Stimulated activated CD4-positive, alpha-beta T cell treated with anti-CD3 and anti-CD28 coated beads, TNF-alpha, amount 100 ng/mL, for 48 hours (primary cell): ENCODE measurements at places on chromosomes 4 and X.

GRCh38 chrX:41338436-41338835 is 4.5 kb downstream of the DDX3X start:
- DNase-seq, result no peak

DNA sequence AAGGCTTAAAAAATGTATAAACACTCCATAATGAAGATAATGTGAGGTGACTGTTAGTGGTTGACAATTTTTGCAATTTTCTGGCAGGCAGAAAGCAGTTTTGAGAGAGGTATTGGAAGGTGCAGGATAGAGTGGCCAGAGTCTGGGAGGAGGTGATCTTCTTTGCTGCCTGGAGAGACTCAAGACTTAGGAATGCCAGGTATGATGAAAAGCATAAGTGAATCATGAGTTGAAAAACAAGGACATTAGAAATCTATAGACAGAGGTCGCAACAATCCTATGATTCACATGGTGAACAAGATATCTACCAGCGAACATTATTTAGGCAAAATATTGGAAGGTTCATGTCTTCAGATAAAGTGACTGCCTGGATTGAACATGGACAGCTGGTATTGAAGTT is 118.5 kb downstream of the CFAP299 start:
- DNase-seq, result no peak

- DNase-seq, result no peak
Observed at GRCh38 chrX:39652336-39652735, 445.4 kb downstream of the BCOR start.

DNA sequence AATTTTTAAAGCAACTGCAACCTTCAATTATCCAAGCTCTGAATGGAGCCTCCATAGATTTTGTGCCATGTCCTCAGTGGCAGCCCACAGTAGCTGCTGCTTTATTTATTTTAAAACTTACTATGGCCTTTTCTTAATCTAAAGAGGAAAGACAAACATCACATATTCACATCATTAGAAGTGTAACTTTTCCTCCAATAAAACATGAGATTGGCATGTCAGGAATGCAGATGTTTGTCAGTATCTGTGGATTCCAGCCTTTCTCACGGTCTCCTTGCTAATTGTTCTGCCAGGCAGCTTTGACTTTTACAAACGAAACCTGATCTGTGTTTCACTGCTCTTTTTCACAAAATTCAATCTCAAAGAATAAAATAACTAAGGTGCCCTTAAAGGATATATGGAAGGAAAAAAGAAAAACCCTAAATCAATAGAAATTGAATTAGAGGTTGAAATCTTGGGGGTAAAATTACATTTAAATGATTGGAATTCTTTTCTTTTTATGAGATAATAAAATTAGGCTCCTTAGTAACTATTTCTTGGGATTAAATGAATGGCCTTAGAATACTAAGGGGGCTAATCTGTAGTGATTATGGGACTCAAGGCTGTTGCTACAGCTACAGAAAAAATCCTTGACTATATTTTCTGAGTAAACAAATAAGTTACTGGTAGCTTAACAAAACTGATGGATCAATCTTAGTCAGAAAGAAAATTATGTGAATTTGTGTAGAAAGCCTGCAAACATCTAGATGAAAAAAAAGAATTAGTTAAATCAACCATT is 151.3 kb downstream of the RTL9 start:
- DNase-seq, result no peak

DNA sequence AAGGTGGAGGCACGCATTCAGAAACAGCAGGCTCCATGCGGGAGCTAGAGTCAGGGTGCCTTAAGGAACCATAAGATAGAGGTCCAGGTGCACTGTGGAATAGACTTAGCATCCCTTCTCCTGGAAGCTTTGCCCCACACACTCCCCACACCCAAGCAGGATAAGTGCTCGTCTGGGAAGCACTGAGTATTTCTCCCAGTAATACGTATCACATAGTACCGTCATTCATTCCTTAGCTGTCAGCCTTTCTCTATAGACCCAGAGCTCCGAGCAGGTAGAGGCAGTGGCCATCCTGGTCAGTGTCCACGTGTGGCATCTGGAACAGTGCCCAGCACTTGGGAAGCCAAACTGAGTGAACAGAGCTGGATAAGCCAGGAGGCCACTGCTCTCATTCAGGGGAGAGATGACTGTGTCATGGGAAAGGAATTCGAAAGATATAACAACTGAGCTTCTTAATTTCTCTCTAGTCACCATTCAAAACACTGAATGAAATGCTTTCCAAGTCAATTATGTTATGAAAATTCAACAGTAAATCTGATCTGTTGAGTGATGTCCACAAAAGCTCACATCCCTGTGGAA is 9.9 kb downstream of the APBB2 start:
- DNase-seq, result no peak

- no peak for DNase-seq
Observed at GRCh38 chr4:128228845-128229795, 58.5 kb downstream of the PGRMC2 start.

GRCh38 chr4:119124352-119124751 is 11.3 kb upstream of the MYOZ2 start:
- DNase-seq, result no peak

DNA sequence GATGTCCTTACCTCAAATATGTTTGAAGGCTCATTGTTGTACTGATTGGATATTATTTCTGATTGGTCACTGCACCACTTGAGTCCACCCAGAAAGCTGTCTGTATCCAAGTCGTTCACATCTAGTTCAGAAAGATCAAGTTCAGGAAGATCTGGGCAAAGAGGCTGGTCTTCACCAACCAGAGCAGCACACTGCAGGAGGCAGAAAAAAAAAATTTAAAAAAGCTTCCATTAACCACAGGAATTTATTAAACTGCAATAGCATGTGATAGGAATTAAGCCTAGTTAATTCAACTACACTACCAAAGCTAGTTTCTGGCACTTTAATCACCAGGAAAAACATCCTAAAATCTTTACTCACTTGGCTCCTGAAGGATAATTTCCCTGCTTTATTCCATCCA is 5.1 kb downstream of the PPARGC1A start:
- DNase-seq, result no peak

GRCh38 chr4:161714931-161715330 is 448.9 kb downstream of the FSTL5 start:
- DNase-seq, result no peak

- no peak for DNase-seq
Observed at GRCh38 chr4:79979785-79980437, 93.1 kb downstream of the ANTXR2 start.

- DNase-seq, result no peak
Observed at GRCh38 chr4:85951099-85951498, 408.8 kb downstream of the MAPK10 start.

DNA sequence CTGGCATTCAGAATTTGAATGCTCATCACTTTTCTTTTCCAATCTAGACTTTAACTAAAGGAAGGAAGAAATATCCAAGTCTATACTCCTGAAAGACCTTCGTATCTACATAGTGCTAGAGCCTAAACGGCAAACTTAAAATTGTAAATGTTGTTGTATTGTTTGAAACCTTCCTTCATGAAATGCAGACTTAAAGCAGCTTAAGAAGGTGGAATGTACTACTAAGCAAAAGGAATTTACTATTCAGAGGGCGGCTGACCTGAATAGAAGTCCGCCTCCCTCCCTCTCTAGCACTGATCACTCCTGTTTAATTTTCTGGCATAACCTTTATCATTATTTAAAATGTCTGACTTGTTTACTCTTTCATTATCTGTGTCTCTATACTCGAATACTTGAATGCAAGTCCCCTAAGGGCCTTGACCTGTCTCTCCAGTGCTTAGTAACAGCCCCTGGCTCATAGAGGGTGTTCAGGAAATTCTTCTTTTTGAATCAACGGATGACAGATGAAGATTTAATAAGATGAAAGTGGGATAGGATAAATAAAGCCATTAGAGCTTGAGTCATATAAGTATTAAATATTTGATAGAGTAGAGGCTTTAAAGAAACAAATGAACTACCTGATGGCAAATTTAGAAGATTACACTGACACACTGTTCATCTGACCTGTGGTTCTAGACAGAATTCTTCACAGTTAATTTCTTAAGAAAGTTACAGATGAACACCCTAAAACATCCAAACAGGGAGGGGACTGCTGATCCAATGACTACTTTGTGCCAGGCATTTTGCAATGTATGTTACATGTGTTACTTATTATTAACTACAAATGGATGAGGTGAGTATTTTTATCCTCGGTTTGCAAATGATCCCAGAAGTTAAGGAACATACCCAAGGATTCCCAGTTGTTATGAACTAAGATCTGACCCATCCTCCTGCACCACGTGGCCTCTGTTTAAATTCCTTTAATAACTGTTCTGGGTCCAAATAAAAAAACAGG is 20.2 kb upstream of the RBPJ start:
- DNase-seq, result no peak

- no peak for DNase-seq
Observed at GRCh38 chrX:22021751-22022324, 10.3 kb upstream of the PHEX start.

GRCh38 chrX:99914635-99915034 is 495.4 kb downstream of the PCDH19 start:
- no peak for DNase-seq

GRCh38 chr4:92305878-92306520 is 2.2 kb downstream of the GRID2 start:
- no peak for DNase-seq

- DNase-seq, result no peak
Observed at GRCh38 chrX:109684136-109684535, 48.9 kb downstream of the ACSL4 start.

GRCh38 chrX:148363471-148364235 is 136.8 kb upstream of the AFF2 start:
- DNase-seq, result no peak

DNA sequence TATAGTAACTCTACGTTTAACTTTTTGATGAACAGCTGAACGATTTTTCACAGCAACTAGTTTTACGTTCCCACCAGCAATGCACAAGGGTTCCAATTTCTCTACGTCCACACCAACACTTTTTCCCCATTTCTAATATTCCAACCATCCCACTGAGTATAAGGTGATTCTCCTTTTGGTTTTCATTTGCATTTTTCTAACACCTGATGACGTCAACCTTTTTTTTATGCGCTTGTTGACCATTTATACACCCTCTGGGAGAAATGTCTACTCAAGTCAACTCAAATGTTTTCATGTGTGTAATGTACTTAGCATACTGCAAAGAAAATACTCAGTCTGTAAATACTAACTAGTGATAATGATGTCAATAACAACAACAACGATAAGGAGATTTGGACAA is 177.2 kb upstream of the TENM3 start:
- DNase-seq, result no peak

GRCh38 chrX:21683941-21684340 is 25.8 kb upstream of the KLHL34 start:
- DNase-seq, result no peak

DNA sequence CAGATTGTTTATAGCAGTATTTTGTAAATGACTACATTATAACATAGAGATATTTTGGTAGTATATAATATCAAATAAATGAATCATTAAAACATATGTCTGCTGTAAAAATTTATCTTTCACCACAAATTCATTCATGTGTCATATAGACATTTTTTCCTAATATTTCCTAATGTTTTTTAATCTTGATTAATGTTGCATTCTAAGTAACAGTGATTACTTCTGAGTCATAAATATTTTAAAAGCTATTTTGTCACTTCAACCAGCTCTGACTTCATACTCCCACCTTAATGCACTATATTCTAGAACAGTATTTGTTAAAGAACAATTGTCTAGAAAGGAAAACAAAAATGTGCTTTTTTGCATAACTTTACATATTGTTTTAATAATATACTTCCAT is 904.6 kb downstream of the CCSER1 start:
- no peak for DNase-seq

DNA sequence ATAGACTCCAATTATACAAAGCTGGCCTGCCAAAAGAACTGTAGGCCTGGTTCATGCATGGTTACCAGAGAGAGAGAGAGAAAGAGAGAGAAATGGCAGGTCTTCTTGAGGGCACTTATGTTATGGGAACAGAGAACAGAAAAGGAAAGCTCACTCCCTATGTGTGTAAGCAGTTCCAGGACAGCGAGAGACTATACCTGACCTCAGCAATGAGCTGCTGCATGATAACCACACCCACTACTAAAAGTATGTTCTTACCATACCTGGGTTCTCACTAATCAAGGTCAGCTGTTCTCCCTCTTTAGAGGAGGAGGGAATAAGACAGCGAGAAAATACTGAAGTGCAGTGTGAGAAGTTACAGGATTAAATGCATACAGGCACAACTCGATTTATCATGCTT is 583.3 kb downstream of the GBA3 start:
- no peak for DNase-seq

DNA sequence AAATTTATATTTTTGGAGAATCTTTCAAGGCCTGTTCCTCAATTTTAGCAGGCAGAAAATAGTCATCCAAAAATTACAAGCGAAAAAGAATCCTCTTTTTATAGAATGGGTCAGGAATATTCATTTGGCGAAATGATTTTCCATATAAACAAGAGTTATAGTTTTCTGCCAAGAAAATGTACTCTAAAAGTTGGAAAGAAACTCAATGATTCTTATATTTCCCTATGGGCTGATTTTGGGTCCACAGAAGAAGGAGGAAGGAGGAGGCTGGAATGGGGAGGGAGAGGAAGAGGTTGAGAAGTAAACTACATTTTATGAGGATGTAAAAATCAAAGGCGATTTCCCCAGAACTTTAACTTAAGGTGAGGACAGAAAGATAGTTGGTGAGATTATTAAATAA is 159.3 kb downstream of the DCAF12L1 start:
- DNase-seq, result no peak

GRCh38 chrX:130267956-130268448 is 697 bp downstream of the ZNF280C start:
- no peak for DNase-seq

GRCh38 chrX:133333154-133333750 is 82.0 kb downstream of the GPC4 start:
- DNase-seq, result no peak

DNA sequence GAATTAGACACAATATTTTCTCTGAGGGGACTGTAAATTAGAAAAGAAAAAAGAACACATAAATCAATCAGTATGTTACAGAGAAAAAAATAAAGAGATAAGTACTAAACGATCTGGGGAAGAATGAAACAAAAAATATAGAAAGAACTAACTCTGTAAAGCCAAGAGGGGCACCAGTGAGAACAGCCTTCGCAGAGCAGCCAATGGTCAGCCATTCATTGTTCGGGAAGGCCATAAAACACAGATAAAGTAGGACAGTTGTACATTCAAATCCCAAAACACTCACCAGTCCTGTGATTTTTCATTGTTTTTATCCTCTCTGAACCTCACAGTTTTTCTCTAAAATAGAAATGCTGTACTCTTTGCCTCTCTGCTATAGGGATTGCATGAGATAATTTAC is 127.9 kb downstream of the NEK1 start:
- DNase-seq, result no peak
